Activated T-cell treated with anti-CD3 and anti-CD28 coated beads for 48 hours (primary cell): ENCODE measurements at places on chromosomes 1 and 21.

GRCh38 chr1:58363585-58363984 is 182.9 kb downstream of the OMA1 start:
- DNase-seq, result no peak

GRCh38 chr1:29939079-29939478 is 702.8 kb downstream of the PTPRU start:
- no peak for DNase-seq

DNA sequence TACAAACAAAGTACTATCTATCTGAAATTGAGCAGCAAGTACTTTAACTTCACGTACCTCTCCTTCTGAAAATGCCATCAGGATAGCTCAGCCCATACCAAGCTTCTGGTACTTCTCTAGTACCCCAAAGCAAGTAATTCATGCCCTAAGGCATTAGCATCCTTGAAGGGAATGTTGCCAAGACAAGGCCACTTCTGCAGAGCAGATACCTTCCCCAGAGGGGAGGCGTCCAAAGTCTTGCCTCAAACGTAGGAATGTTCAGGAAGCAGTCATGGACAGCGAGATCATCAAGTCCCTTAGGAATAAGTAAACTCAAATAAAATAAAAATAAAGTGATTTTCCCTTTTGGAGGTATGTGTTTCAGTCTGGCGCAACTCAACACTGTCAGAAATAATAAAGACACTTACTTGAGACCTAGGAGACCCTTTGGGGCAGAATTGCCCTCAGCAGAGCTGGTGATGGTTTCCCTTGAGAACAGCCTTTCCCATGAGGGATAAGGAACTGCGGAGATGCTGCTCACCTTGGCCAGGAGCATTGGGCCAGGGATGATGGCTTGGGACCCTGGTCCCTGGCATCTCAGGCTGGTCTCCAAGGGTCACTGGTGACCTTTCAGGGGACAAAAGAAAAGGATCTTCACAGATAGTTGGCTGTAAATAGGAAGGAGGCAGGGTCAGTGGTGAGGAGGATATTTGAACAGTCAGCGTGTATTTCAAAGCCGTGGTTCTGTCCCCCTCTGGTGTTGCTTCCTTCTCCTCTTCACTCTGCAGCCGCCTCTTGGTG is 522.9 kb downstream of the KIF26B start:
- no peak for DNase-seq

DNA sequence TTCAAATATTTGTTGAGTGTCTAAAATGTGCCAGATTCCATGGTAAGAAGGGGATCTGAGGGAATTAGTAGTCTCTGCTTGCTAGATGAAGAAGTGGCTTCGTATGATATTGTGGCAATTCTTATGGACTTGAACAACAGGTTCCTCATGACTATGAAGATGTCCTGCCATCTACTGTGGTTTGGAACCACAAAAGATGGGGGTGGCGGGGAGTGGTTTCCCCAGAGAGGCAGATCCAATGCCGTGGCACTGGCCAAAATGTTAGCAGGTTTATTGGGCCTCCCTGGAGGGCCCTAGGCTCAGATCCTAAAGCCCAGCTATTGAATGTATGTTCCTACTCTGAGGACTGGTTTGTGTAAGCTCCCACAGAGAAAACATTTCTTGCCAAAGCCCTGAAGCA is 120.8 kb downstream of the RGS2 start:
- no peak for DNase-seq

- DNase-seq, result no peak
These were observed 64.0 kb downstream of the SAMSN1 start for GRCh38 chr21:14482165-14482564.

DNA sequence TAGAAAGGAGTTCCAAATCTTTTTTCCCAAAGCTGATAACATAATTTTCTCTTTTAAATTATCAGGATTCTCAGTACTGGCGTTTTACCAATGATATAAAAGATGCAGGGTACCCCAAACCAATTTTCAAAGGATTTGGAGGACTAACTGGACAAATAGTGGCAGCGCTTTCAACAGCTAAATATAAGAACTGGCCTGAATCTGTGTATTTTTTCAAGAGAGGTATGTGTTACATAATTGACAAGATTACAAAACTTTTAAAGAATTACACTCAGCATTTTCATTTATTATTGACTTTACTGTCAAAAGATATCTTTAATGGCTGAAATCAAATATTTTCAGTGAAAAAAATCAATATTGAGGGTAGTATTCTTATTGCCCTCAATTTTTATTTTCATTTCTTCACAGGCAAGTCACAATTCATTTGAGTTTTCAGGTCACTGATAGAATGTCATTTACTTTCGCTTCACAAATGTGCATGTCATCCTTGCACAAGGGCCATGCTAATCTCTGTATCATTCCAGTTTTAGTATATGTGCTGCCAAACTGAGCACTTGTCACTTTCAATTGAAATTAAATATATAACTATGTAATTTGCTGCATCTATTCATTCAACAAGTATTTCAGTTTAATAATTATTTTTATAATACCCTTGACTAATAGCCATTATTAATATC is 63.5 kb downstream of the TPR start:
- DNase-seq, result no peak

GRCh38 chr1:148347781-148348180 is 135.3 kb downstream of the PPIAL4G start:
- no peak for DNase-seq

- no peak for DNase-seq
These were observed 1189.2 kb downstream of the PLA2G4A start for GRCh38 chr1:188017921-188018320.

- DNase-seq, result no peak
These were observed 82.2 kb downstream of the PAPPA2 start for GRCh38 chr1:176545034-176545639.

DNA sequence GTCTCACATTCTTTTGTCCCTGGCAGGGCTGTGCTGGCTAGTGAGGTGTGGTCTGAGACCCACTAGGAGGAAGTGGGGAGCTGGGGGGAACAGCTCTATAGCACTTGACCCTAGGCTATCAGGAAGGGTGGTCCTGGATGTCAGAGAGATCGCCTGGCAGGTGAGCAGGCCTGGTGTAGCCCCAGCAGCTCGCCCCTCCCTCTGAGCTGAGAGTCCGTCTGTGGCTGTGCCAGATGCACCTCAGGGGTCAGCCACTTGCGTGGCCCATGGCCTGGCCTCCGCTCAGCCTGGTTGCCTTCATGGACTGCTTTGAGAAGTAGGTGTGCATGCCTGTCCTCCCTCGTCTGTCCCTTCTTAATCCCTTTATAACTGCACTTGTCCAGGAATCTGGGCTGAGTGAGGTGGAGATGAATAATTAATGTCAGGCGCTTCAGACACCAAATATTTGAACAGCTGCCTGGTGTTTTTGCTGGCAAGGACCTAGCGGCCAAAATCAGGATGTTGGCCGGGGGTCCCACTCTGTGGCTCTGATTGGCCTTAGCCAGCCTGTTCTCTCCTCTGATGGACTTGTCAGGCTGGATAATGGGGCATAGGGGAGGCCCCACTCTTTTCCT is 30.5 kb downstream of the TMEM53 start:
- no peak for DNase-seq

DNA sequence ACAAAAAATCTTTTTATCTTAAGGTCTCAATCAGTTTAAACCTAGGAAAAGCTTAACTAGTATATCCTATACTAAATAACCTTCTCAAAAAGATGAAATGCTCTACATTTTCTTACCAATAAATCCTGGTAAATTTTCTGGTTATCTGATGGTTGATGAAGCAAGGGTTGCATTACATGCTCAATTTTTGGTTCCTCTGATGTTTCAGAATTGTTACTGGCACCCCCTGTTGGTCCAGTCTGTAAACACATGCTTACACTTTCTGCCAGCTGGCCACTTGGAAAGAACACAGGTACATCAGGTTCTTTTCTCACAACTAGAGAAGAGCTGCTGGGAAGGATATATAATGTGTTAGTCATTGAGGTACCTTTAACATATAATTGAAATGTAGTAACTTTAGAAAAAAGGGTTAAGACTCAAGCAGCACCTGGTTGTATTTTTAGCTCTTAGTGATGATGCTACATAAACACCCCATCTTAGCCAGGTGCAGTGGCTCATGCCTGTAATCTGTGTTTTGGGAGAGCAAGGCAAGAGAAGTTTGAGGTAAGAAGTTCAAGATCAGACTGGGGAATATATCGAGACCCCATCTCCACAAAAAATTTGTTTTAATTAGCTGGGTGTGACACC is 30.9 kb upstream of the TAL1 start:
- peak; percentile 22 for DNase-seq

DNA sequence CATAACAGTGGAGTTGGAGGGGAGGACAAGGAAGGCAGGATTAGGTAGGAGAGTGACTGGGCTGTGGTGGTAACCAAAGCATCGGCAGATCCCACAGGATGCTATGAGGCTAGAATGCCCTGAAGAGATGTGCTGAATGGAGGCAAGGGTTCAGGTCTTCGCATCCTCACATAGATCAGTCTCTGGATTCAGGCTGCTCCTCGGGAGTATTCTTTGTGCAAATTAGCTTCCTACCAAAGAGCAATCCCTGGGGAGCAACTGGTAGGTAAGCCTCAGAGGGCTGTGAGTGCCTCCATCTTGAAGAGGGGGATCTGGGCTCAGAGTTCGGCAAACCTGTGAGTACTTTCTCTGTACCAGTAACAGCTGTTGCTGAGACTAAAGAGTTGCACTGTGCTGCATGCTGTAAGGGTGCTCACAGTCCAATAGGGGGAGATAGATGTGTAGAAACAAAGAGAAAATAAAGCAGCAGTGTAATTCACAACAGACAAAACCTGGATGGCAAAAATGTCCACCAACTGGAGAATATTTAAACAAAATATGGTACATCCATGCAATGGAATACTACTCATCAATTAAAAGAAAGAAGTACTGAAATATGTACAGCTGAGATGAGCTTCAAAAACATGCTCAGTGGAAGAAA is 322.4 kb upstream of the DEPDC1 start:
- DNase-seq, result no peak

DNA sequence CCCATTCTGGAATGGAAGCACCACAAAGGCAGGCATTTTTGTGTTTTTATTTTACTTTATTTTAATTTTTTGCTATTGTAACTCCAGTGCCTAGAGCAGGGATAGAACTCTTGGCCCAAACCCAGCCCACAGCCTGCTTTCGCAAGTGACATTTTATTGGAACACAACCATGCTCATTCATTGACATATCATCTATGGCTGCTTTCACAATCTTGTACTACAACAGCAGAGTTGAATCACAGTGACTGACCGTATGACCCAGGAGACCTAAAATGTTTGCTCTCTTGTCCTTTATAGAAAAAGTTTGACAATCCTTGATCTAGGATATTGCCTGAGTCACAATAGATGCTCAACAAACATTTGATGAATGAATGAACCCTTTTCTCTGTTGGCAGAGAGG is 83.9 kb upstream of the ATP1A1 start:
- no peak for DNase-seq

- DNase-seq, result no peak
These were observed 20.3 kb upstream of the PHTF1 start for GRCh38 chr1:113779542-113779941.

DNA sequence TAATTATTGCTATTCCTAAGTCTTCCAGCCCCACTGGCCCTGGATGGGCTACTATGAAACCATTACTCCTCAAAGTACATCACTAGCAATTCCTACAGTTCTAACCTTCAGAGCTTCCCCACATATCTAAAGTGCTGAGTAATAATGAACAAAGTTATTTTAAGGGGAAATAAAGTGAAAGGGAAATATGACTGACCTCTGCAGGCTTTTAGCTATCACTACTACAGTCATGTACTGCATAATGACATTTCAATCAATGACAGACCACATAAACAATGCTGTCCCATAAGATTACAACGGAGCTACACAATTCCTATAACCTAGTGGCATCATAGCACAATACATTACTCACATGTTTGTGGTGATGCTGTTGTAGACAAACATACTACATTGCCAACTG is 32.5 kb upstream of the ASPM start:
- no peak for DNase-seq

- no peak for DNase-seq
These were observed 18.8 kb downstream of the KIF26B start for GRCh38 chr1:245173446-245174211.

DNA sequence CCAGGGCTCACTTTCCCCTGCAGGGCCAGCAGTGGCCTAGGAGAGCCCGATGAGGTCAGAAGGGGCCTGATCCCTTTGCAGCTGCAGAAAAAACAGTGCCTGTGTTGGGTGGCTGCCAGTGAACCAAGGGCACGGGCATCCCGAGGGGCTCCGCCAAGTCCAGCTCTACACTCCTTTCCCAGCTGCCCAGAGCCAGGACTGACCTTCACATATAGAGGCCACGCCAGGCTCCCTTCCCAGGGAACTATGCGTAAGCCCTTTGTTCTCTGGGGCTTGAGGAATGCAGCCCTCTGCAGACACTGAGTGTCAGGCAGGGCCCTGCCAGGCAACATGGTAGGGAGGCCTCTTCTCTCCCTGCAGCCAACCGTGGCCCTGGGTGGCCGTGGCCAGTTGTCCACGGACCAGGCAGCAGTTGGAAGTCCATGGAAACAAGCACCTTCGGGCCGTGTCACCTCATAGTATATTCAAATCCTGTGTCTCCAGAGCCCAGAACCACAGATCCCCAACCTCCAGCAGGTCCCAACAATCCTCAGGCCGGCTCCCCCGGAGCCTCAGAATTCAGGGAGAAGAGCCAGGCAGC is 194.0 kb downstream of the NPHP4 start:
- no peak for DNase-seq

- DNase-seq, result no peak
These were observed 52.0 kb upstream of the KCNA3 start for GRCh38 chr1:110726755-110727154.

DNA sequence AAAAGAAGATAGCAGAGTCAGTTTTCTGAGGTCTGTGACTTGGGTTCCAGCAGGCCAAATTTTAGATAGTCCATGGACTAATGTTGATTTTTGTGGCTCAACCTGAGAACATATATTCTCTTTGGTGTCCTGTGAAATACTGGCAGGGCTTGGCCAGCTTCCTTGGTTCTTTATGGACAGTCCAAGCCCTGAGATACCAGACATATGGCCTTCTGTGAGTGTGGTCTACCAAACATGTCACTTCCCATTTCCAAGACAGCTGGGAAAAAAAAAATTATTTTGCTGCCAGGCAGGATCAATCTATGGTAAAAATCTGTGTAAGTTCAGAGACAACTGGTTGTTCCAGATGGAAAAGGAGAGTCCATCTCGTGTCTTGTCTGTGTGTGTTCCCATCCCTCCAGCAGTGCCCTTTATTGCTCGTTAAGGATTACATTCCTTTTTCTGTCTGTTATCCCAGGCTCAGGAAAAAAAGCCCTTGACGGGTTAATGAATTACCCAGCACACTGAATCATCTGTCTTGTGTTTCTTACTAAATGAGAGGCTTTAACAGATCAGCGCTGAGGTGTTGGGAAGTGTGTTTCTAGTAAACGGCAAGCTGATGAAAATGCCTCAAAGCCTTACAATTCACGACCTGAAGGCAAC is 33.4 kb upstream of the XPR1 start:
- no peak for DNase-seq

- no peak for DNase-seq
These were observed 6.7 kb upstream of the FNDC5 start for GRCh38 chr1:32877211-32878110.

DNA sequence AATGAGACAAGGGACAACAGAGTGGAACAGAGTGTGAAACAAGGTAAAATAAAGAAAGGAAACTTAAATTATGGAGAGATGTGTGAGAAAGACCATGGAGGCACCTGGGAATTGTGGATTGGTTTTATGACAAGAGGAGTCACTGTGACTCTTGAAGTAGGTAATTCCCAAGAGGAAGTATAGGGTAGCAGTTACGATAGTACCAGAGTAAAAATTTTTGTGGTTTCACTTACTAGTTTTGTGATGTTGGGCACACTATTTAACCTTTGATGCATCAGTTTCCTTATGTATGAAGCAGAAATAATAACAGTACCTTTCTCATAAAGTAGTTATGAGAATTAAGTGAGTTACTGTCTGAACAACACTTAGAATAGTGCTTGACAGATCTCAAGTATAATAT is 267.9 kb upstream of the DPYD start:
- DNase-seq, result no peak

- DNase-seq, result no peak
These were observed 88.9 kb upstream of the TNFSF4 start for GRCh38 chr1:173295995-173296394.
